ENCODE measurements at places on chromosomes 7 and 10. TPM values are rescaled to one million over a fixed set of nuclear protein-coding genes. Genes with fewer than 3 reads are reported as not detected.

DNA sequence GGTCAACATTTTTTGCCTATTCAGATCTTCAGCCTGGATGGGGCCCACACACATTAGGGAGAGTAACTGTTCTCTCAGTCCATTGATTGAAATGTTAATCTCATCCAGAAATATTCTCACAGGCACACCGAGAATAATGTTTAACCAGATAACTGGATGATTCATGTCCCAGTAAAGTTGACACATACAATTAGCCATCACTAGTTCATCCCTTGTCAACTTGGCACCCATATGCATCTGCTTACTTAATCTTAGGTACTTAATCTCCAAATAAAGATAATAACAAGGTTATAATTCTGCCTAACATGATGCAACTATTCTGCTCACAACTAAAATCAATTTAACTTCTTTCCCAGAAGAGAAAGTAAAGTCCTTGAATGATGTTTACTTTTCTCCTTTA is 502.6 kb downstream of the ADRA2A start:
- DNase-seq = no peak

Gene PPP1R3C
- 250 TPM for total RNA-seq

DNA sequence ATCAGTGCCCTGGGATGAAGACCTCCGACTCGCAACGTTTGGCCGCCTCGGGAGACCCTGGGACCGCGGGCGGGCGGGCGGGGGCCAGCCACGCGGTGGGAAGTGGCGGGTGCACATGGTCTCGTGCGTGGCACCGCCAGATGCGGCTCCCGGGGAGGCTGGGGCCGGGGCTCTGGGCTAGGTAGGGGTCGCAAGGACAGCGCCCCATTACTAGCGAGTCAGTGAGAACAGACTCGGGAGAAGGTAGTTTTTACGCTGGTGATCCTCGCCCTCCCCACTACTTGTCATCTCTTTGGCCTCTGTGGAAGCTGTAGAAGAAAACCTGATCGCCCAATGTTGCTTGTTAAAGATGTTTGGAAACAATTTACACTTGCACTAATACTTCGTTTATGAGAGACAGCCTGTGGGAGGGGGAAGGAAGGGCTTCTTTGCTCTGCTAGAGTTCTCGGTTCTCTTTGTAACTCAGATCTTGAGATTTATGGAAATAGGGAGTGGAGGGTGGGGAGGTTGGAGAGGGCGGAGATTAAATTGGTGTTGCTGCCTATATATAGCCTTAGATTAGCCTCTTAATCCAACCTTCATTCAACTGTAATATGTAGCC is 591 bp downstream of the BZW2 start:
- DNase-seq = no peak

Gene SPDYE16
- total RNA-seq = not detected

DNA sequence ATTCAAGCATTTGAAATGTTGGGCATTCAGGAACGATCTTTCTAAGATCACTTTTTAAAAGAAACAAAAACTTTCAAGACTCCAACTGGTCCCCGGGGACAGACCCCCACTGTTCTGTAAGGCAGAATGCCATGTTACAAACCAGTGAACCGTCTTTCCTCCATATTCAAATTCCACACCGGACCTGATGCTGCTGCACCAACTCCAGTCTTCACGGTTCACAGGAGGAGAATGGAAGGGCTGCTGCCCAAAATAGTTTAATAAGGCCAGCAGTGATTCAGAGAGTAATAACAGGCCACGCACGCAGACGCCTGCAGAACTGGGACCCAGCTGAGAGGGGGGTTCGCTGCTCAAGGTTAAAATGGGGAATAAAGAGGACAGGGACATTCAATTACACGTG is 47.2 kb downstream of the OSBPL3 start:
- DNase-seq = no peak

GRCh38 chr7:119436882-119437281 is 836.1 kb upstream of the KCND2 start:
- no peak for DNase-seq

DNA sequence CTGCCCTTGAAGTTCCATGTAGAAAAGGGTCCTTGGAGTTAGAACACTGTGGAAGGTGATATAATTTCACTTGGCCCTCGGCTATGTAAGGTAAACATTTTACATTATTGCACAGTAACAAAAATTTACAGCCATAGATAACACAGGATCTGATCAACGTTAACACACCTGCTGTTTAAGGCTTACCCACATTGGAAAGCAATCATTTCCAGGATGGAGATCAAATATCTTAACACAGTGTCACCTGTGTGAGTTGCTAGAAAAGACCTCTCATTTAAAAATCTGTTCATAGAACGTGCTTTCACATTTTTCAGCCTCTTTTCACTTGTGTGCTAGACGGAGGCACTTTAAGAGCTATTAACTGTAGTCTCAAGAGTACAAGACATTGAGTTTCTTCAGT is 1.9 kb downstream of the TMEM229A start:
- DNase-seq = no peak

DNA sequence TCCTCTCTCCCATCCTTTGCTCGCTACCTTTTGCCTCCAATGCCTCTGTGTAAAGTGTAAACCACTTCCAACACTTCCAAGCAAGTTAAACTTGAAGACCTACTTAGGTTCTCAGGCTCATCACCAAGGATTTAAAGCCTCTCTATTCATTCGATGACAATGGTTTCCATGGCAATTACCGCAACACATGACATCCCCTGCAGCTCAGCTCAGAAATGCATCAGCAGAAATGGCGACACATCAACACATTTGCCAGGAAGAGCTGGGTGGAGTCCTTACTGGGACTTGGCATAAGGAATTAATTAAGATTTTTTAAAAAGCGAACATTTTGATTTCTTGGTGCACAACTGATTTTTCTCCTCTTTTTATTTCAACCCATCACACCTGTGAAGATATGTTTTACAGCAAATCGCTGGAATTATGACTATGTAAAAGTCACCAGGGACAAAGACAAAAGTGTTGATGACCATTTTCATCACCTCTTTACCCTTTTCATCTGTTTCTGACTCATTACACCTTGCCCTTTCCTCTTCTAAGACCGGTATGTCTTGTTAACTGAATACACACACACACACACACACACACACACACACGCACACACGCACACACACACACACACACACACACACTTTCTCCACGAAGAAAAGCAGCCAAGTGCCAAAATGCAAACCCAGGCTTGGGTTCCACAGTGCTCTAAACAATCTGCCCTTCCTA is 453.4 kb upstream of the CELF2 start:
- DNase-seq = no peak

DNA sequence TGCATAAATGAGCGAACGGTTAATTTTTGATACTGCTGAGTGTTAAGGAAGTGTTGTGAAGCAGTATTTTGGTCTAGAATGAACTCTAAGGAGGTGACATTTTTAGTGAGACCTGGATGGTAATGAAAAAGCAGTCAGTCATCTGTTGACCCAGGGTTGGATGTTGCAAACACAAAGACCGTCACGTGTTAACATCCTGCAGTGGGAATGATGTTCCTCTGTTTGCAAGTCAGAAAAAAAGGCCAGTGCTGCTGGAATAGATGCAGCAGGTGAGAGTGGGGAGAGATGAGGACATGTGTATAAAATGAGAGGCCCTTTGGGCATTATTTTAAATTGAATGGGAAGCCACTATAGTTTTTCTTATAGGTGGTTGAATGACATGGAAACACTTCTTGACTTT is 39.3 kb downstream of the INSYN2A start:
- no peak for DNase-seq

- no peak for DNase-seq
These were observed 13.6 kb downstream of the SVIL start for GRCh38 chr10:29621161-29621560.

DNA sequence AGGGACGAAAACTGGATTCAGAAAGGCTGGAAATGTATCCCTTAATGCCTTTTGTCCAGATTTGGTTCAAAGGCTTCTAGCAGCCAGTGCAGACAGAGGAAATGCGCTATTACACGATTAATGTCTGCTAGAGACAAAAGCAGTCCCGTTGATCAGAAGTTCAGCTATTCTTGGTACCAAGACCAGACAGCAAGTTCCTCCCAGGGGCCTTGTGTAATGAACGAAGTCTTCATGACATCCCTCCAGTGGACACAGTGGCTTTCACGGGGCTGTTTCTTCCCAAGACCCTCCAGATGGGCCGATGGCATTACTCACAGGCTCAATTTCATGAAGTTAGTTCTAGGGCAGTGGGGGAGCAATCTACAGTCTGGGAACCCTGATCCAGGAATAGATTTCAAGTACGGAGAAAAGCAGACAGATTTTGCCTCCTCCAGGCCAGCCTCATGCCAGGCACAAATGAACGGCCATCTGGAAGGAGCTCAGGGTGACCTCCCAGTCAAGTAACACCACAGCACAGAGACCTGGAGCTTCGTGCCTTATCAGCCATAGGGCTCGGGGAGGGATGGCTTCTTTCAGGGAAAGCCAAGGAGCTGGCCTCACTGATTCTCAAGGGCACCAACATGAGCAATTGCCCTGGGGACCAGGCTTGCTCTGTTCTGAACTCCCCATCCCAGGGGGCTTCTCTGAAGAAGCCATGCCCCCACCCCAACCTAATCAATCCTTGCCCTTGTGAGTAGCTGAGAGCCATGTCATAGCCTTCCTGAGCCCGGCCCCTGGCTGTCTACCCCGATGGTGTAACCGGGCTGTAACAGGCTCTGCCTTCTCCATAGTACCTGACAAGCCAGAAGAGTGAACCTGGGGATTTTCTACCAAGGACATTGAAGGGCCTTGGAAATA is 101.1 kb downstream of the PRKAG2 start:
- DNase-seq = no peak

- no peak for DNase-seq
These were observed 101.1 kb downstream of the PKD1L1 start for GRCh38 chr7:47847207-47847606.

DNA sequence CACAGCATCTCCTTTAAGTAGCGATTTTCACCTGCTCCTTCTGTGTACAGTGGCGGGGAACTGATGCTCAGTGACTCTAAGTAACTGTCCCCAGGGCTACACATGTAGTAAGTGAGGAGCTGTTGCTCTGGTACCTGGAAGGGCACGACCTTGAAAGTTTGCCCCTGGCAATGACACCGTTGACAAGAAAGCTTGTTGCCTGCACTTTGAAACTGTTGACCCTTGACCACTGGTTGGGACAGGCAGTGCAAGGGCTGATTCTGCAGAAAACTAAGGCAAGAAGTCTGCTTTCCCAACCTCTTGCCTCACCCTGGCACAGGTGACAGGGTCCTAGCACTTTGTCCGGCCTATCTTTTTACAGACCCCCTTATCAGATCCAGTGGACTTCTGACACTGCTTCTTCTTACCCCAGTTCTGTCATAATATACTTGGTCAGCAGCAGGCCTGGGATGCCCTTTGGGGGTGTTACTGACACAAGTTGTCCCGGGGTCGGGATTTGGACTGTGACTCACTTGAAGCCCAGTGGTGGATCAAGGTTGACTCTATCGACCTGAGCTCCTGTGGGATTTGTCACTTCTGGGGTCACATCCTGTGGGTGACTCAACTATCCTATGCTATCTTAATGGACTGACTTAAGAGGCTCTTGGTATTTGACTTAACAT is 5.8 kb downstream of the ACSL5 start:
- no peak for DNase-seq

DNA sequence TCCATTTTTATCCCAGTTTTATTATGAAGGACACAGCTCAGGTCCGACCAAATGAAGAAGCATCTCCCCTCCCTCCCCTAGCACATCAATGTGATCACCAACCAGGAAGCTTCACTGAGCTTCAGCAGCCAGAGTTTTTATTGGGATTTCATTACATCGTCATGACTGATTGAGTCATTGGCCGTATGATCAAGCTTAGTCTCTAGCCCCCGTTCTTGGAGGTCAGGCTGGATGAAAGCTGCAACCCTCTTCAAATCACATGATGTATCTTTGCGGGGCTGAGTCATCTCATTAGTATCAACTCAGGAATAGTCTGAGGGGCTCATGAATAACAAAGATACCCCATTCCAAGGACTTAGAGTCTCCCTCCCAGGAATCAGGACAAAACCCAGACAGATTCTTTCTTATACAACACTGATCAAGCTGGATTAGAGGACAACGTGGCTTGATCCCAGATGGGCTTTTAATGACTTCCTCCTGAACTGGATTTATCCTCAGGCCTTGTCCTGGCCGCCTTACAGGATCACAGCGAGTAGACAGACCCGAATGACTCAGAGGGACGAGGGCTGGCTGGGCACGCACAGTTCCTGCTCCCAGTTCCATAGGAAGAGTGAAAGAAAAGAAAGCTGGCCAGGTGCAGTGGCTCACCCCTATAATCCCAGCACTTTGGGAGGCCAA is 14.5 kb downstream of the LIMK1 start:
- DNase-seq = no peak

Gene EPO
- not detected for total RNA-seq

Gene CYP3A4
- total RNA-seq = not detected

DNA sequence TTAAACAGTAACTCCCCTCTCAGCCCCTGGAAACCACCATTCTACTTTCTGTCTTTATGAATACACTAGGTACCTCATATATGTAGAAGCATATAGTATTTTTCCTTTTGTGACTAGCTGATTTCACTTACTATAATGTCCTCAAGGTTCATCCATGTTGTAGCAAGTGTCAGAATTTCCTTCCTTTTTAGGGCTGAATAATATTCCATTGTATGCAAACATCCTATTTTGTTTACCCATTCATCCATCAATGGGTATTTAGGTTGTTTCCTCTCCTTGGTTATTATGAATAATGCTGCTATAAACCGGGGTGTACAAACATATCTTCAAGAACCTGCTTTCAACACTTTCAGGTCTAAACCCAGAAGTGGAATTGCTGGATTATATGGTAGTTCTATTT is 125.3 kb downstream of the SGMS1 start:
- DNase-seq = no peak

GRCh38 chr10:34236931-34237330 is 578.2 kb downstream of the PARD3 start:
- no peak for DNase-seq

Gene STAMBPL1
- 13.8 TPM for total RNA-seq

Gene SMKR1
- total RNA-seq = not detected

Gene VPS37D
- 1.6 TPM for total RNA-seq

Gene ADAMTS14
- not detected for total RNA-seq

GRCh38 chr10:112753961-112754411 is 196.1 kb upstream of the TCF7L2 start:
- DNase-seq = no peak
